ENCODE measurements at places on chromosomes 1 and 21.

DNA sequence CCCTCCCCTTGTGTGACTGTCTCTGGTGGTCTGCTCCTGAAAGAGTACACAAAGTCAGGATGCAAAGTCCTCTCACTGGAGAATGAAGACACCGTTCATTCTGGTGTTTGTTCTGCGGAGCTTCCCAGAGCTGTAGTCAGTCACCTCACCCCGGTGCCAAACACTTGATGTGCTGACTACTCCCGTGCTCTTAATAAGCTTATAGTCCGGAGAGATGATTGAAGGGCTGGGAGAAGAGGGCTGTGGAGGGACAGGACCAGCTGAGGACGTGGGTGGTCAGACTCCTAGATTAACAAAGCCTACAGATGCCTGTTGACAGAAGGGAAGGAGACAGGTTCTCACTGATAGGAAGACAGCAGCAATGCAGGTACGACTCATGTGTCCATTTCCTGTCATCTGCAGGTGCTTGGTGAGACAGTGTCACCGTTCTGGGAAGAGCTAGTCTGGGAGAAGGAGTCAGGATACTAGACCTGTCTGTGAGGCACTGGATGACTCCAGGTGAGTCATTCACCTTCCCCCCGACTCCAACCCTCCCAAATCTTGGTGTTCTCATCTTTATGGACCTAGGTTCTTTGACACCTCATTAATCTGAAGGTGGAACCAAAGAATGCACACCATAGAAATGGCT lies 40.4 kb upstream of the LRRN2 start:
- DNase-seq = no peak

GRCh38 chr1:3914331-3914851 lies 14.3 kb upstream of the C1orf174 start:
- no peak for DNase-seq

DNA sequence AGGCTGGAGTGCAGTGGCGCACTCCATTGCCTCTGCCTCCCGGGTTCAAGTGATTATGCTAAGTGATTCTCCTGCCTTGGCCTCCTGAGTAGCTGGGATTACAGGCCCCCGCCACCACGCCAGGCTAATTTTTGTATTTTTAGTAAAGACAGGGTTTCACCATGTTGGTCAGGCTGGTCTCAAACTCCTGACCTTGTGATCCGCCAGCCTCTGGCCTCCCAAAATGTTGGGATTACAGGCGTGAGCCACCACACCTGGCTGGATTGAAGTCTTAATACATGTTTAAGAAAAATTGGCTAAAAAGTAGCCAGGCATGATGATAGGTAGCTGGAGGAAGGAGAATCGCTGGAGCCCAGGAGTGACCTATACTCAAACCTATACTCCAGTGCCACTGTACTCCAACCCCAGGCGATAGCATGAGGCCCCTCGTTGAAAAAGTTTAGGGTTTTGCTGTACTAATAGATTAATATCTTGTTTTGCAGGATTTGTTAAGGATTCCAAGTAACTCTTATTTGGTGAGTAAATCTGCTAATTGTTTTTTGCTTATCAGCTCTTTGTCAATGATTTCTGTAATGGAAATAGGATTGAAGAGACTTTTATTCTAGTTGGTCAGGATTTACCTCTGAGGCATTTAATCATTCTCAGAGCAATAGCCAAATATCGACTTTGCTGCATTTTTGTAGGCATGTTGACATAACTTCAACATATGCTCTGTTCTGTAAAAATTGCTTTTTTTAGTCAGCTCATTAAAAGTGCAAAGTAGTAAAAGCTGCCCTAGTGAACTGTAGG lies 2.0 kb downstream of the RCC1 start:
- DNase-seq = no peak

DNA sequence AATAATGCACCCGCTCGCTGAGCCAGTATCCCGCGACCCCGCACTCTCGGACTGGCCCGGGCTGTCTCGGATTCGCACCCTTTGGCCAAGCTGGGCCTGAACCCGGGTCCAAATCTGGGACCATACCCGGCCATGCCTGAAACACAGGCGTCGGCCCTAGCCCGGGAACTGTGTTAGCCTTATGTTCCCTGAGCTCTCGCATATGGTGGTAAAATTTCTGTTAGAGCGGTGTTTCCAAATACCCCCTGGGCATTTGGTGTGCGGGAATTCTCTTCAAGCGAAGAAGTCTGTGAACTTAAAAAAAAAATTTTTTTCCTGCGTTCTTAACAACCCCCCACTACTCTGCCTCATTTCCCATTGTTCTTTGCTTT lies 3.1 kb downstream of the RNF220 start:
- no peak for DNase-seq
